HFFc6 (cell line): ENCODE measurements at places on chromosomes 11 and 22. TPM values are rescaled to one million over a fixed set of nuclear protein-coding genes. Genes with fewer than 3 reads are reported as not detected.

DNA sequence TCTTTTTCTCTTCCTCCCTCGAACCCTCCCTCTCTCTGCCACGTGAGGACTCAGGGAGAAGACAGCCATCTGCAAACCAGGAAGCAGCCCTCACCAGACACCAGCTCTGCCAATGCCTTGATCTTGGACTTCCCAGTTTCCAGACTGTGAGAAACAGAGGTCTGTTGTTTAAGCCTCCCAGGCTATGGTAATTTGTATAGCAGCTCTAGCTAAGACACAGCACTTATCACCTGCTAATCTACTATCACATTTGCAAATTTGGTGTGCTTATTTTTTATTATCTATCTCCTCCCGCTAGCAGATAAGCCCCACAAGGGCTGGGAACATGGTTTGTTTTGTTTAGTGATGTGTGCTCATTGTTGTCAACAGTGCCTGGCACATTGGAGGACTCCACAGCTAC, 124.8 kb upstream of the OPCML start:
- DNase-seq, result no peak
- H3K4me1 ChIP-seq, result no peaks in the 10 kb centered on the region
- no peaks in the 10 kb centered on the region for H3K36me3 ChIP-seq
- H3K27ac ChIP-seq, result no peak overlapping the region
- no peak overlapping the region for H3K4me3 ChIP-seq

DNA sequence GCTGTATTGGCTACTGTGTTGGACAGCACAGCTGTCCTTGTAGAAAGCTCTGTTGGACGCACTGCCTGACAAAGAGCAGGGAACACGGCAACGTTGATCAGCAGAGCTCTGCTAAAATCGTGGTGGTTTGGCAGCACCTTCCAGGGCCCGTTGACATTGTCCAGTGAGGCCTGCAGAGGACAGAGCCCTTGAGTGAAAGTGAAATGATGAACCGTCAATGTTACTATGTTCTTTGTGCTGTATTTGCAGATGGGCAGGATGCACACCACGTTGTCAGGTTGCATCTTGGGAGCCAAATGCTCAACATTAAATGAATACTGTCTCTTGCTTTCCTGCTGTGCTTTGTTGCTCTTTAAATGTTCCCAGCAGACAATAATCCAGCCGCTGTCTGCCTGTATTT, 69.7 kb downstream of the NELL1 start:
- no peaks in the 10 kb centered on the region for H3K36me3 ChIP-seq
- H3K27ac ChIP-seq, result no peak overlapping the region
- H3K4me3 ChIP-seq, result no peak overlapping the region

DNA sequence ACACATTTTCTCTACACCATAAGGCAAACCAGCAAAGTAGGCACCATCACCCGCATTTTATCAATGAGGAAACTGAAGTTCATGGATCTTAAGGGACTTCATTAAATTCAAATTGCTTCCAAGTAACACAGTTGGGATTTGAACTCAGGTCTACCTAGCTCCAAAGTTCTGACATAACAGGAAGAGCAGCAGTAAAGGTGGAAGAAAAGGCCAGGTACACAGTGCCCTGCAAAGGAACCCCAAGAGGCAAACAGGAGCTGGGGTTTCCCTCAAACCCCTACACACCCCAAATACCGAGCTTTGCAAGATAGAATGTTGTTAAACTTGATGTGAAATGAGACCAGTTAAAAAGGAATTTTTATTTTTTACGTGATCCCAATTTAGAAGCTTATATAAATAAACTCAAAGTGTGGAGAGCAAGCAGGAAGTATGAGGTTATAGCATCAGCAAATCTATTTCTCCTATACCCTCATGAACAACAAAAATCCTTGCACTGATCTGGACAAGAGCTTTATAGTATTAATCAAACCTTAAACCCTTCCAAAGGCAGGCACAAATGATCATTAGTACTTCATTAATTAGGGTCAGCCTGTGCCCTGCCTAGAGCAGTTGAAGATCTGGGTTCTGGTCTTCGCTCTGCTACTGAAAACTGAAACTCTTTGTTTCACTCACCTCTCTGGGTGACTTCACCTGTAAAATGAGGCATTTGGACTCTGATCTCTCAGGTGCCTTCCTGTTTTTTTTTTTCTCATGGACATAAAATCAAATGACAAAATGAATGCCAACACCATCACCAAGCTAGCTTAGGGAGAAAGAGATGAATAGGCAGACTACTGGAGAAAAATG, 36.5 kb downstream of the SYTL2 start:
- H3K4me1 ChIP-seq, result peaks cover 28% of the 10 kb centered on the region
- no peak for DNase-seq
- H3K4me3 ChIP-seq, result no peak overlapping the region
- no peak overlapping the region for H3K27ac ChIP-seq
- H3K36me3 ChIP-seq, result peaks cover 2% of the 10 kb centered on the region; the same call in 1 of the 2 replicates
- H3K27me3 ChIP-seq, result peaks cover 5% of the 10 kb centered on the region; the same call in 1 of the 2 replicates

The CFAP300 gene
- 1.9 to 4.3 TPM (median 3.4 TPM) in 3 replicates for total RNA-seq

The RAB36 gene
- 6.8 to 6.9 TPM (median 6.9 TPM) in 3 replicates for total RNA-seq

DNA sequence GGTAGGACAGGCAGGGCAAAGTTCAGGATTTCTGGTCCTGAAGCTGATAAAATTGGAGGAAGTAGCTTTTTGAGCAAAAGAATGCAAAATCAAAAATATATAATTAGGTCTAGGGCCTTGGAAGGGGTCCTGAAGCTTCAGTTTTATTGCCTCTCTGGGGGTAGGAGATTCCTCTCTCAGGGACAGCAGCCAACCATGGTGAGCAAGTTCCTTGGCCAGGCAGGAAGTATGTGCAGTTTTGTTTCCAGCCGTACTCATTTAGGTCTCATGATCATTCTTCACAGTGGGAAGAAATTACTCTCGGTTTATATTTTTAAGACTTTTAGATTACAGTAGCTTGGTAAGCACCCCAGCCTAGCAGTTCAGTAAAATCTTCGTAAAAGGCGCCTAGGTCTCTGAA, 2.9 kb upstream of the RAB38 start:
- no peaks in the 10 kb centered on the region for H3K36me3 ChIP-seq
- DNase-seq, result no peak
- H3K27me3 ChIP-seq, result peaks cover 3% of the 10 kb centered on the region; the same call in 1 of the 2 replicates
- peaks cover 19% of the 10 kb centered on the region for H3K4me1 ChIP-seq
- no peak overlapping the region for H3K4me3 ChIP-seq

- H3K4me3 ChIP-seq, result no peak overlapping the region
- DNase-seq, result no peak
- no peak overlapping the region for H3K27ac ChIP-seq
- peaks cover 12% of the 10 kb centered on the region for H3K27me3 ChIP-seq
- no peaks in the 10 kb centered on the region for H3K36me3 ChIP-seq
- no peaks in the 10 kb centered on the region for H3K4me1 ChIP-seq
Measured at GRCh38 chr11:15780837-15781236, 575.5 kb downstream of the SOX6 start.

GRCh38 chr11:17314232-17314547, 37.4 kb upstream of the NCR3LG1 start:
- H3K27ac ChIP-seq, result no peak overlapping the region
- H3K4me3 ChIP-seq, result no peak overlapping the region
- H3K27me3 ChIP-seq, result no peaks in the 10 kb centered on the region
- DNase-seq, result peak; percentile 80

The MPPED2 gene
- not detected in 3 replicates for total RNA-seq

The SLC16A8 gene
- not detected in 2 replicates for total RNA-seq

The OAF gene
- total RNA-seq, result 118 to 137 TPM (median 136 TPM) in 3 replicates

The CSTF3 gene
- 33.5 and 37.8 TPM in 2 replicates for total RNA-seq

The TUT1 gene
- 15.3 to 18.0 TPM (median 17.3 TPM) in 3 replicates for total RNA-seq

The DLG2 gene
- 0.37 to 0.83 TPM (median 0.58 TPM) in 3 replicates for total RNA-seq

The SOX6 gene
- total RNA-seq, result 1.2 and 9.8 TPM in 2 replicates

DNA sequence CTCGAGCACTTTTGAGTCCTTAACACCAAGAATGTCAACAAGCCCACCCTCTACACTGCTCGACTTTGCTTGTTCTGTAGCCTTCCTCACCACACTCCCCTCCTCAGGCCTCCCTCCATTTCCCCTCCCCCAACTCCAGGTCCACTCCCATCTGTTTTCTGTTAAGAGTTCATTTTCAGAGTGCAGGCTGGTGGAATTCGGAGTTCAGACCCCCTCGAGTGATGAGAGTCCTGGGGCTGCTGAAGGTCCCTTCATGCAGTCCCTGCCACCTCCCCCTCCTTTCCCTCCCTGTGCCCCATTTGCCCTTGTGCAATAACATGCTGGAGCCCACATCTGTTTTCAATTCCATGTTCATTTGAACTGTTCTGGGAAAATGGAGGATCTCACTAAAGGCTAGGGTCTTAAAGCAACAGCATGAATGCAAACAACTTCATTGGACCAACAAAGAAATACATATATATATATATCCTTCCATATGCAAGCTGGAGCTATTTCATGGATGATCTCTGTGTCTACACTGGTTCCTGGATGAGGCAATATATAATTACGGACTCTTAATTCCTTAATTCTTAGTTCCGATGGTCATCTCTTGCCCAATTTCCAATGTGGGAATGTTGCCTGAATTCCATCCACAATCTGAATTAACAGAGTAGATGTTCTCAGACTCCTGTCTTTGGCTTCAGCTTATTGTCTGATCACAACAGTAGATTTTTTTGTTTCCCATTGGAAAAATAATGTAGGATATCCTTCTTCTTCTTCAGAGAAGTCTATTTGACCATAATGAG, 340.4 kb downstream of the ETS1 start:
- H3K27me3 ChIP-seq, result peaks cover 1% of the 10 kb centered on the region; the same call in 1 of the 2 replicates
- H3K27ac ChIP-seq, result no peak overlapping the region
- no peak overlapping the region for H3K4me3 ChIP-seq
- DNase-seq, result no peak
- peaks cover 31% of the 10 kb centered on the region for H3K4me1 ChIP-seq
- H3K36me3 ChIP-seq, result no peaks in the 10 kb centered on the region

DNA sequence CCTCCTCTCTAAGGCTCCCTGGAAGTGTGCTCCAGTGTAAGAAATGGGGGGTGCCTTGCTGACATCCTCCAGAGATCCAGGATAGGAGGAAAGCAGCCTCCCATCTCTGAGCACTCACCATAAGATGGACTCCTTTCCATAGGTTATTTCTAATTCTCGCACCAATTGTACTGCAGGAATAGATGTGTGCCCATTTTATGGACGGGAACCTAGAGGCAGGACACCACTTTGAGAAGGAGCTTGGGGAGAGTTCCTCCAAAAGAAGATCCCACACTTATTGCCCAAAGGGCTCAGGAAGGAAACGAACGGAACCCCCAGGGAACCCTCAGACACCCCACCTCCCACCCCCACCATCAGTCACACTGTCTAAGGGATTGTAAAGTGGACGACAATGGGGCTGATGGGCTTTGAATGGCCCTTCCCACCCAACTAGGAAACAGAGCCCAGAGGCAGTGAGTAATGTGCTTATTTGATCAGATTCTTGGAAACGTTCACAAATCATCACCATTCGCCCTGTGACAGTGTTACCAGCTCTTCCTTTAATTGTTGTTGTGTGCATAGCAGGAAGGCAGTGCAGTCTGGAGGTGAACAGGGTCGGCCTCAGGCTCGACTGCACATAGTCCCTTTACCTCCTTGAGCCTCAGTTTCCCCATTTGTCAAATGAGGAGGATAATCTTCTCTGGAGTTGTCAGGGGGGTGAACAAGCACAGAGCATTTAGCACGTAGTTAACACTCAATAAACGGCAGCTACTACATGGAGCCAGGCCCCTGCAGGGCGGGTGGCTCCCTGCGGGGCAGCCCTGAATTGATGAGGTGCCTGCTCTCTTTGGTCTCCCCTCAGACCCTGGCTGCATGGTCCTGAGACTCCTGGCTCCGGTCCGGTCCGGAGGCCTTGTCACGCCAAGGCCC, 8.4 kb upstream of the MN1 start:
- peaks cover 29% of the 10 kb centered on the region for H3K27me3 ChIP-seq
- H3K4me1 ChIP-seq, result peaks cover 16% of the 10 kb centered on the region; the same call in 1 of the 2 replicates
- no peak for DNase-seq
- H3K4me3 ChIP-seq, result no peak overlapping the region
- H3K36me3 ChIP-seq, result no peaks in the 10 kb centered on the region

GRCh38 chr22:40024201-40025061, 29.7 kb downstream of the FAM83F start:
- H3K4me1 ChIP-seq, result no peaks in the 10 kb centered on the region
- no peaks in the 10 kb centered on the region for H3K36me3 ChIP-seq
- no peak overlapping the region for H3K27ac ChIP-seq
- no peak overlapping the region for H3K4me3 ChIP-seq
- H3K27me3 ChIP-seq, result peaks cover 17% of the 10 kb centered on the region

- H3K27me3 ChIP-seq, result peaks cover 5% of the 10 kb centered on the region
- peaks cover 17% of the 10 kb centered on the region for H3K4me1 ChIP-seq
- peak; percentile 42 for DNase-seq
- H3K4me3 ChIP-seq, result no peak overlapping the region
- H3K36me3 ChIP-seq, result peaks cover 3% of the 10 kb centered on the region; the same call in 1 of the 2 replicates
- no peak overlapping the region for H3K27ac ChIP-seq
Measured at GRCh38 chr22:30602049-30602448, 4.9 kb upstream of the TCN2 start.

- no peak overlapping the region for H3K27ac ChIP-seq
- DNase-seq, result no peak
- no peaks in the 10 kb centered on the region for H3K36me3 ChIP-seq
- no peaks in the 10 kb centered on the region for H3K4me1 ChIP-seq
- H3K27me3 ChIP-seq, result peaks cover 2% of the 10 kb centered on the region; the same call in 1 of the 2 replicates
Measured at GRCh38 chr11:113253406-113253805, 61.0 kb upstream of the TTC12 start.

- peaks cover 4% of the 10 kb centered on the region; the same call in 1 of the 2 replicates for H3K27me3 ChIP-seq
- no peak overlapping the region for H3K27ac ChIP-seq
- H3K4me3 ChIP-seq, result no peak overlapping the region
Measured at GRCh38 chr11:109747839-109748238, 325.8 kb downstream of the C11orf87 start.

The TEX12 gene
- not detected in 3 replicates for total RNA-seq

GRCh38 chr11:6813656-6814055, 14.2 kb upstream of the OR6A2 start:
- no peak overlapping the region for H3K4me3 ChIP-seq
- no peak overlapping the region for H3K27ac ChIP-seq
- H3K36me3 ChIP-seq, result no peaks in the 10 kb centered on the region
- H3K4me1 ChIP-seq, result no peaks in the 10 kb centered on the region

- peaks cover 15% of the 10 kb centered on the region for H3K27me3 ChIP-seq
- no peak for DNase-seq
- H3K27ac ChIP-seq, result no peak overlapping the region
- peaks cover 13% of the 10 kb centered on the region; the same call in 1 of the 2 replicates for H3K4me1 ChIP-seq
- no peaks in the 10 kb centered on the region for H3K36me3 ChIP-seq
Measured at GRCh38 chr11:3227568-3228444, 4.4 kb downstream of the MRGPRE start.

GRCh38 chr11:102704841-102705240, 728 bp downstream of the MMP27 start:
- DNase-seq, result no peak
- no peaks in the 10 kb centered on the region for H3K36me3 ChIP-seq
- 0 out of 2 replicates have a peak, but pooled peaks cover 10% of the 10 kb centered on the region for H3K4me1 ChIP-seq
- no peak overlapping the region for H3K27ac ChIP-seq

The ARRB1 gene
- total RNA-seq, result 10.6 to 13.7 TPM (median 11.1 TPM) in 3 replicates

The ZNHIT2 gene
- 11.9 to 13.7 TPM (median 12.6 TPM) in 3 replicates for total RNA-seq

DNA sequence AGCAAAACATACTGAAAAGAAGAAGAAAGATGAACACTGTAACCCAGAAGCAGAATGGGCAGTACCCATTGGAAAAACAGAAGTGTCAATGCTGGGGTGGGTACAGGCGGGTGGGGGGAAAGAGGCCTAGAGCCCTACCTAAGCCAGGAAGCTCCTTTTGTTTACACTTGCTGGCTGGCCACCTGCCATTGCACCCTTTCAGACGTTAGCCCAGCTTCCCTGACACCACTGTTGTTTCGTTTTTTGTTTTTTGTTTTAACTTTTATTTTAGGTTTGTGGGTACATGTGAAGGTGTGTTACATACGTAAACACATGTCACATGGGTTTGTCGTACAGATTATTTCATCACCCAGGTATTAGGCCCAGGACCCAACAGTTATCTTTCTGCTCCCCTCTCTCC, 55.4 kb downstream of the PLEKHA7 start:
- no peaks in the 10 kb centered on the region for H3K36me3 ChIP-seq
- H3K27ac ChIP-seq, result no peak overlapping the region
- H3K4me1 ChIP-seq, result peaks cover 5% of the 10 kb centered on the region; the same call in 1 of the 2 replicates
- peaks cover 13% of the 10 kb centered on the region for H3K27me3 ChIP-seq
- DNase-seq, result no peak
- H3K4me3 ChIP-seq, result no peak overlapping the region
